Lung (tissue), 17 donors: ENCODE measurements at places on chromosomes 6 and 20. TPM values are rescaled to one million over a fixed set of nuclear protein-coding genes. Genes with fewer than 3 reads are reported as not detected.

GRCh38 chr6:169527306-169527705, 174.5 kb downstream of the WDR27 start:
- DNase-seq = no peak

DNA sequence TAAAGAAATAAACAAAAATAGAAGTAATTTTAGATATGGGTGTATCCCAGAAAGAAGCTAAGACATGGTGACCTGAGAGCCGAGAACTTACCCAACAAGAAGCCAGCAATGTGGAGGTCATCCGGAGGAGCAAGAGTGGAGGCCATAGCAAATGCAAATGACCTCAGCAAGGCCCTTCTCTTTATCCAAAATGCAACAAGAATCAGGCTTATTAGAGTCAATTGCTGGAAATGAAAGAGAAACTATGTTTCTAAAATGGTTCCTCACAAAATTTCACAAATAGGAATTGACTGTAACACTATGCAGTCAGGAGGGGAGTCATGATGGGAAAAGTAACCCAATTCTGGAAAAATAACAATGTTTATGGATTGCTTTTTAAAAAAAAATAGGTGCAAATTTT, 90.4 kb downstream of the TNFAIP3 start:
- no peak for DNase-seq

DNA sequence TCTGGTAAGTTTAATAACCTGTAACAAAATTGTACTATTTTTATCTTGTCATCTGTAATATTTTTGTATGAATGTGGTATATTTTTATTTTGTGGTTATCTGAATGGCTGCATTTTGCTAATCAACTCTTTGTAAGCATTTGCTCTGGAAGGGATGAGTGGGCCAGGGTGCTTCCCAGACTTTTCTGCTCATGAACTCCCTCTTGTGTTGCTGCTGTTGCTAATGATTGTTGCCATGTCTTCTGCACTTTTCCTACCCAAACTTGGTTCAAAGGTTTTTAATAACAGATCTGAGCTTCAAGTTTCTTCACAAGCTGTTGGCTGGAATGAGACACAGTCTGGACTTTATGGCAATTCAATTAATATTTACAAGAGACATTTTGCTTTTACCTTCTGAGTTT, 1005.7 kb downstream of the HACE1 start:
- no peak for DNase-seq

GRCh38 chr6:15200087-15200486, 45.8 kb upstream of the JARID2 start:
- no peak for DNase-seq

GRCh38 chr6:120587381-120587780, 746.9 kb downstream of the TBC1D32 start:
- DNase-seq = no peak

- no peak for DNase-seq
These were observed 9.1 kb downstream of the COL11A2 start for GRCh38 chr6:33183071-33183683.

DNA sequence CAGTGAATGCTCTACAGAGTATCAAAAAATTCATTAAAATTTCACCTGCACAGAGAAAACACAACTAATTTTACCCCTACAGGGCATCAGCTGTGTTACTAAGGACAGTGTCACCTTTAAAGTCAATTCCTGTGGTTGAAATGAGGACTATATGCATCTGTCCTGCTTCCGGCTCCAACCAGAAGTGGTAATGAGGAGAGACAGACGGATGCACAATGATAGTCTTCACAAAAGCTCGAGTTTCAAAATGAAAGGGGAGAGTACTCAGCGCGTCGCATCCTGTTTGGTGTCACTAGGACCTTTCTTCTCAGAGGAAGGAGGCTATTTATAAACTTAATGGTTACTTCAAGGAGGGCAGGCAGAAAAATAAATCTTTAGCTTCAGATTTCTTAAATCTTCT, 86.5 kb downstream of the LYRM4 start:
- DNase-seq = peak; percentile 41

DNA sequence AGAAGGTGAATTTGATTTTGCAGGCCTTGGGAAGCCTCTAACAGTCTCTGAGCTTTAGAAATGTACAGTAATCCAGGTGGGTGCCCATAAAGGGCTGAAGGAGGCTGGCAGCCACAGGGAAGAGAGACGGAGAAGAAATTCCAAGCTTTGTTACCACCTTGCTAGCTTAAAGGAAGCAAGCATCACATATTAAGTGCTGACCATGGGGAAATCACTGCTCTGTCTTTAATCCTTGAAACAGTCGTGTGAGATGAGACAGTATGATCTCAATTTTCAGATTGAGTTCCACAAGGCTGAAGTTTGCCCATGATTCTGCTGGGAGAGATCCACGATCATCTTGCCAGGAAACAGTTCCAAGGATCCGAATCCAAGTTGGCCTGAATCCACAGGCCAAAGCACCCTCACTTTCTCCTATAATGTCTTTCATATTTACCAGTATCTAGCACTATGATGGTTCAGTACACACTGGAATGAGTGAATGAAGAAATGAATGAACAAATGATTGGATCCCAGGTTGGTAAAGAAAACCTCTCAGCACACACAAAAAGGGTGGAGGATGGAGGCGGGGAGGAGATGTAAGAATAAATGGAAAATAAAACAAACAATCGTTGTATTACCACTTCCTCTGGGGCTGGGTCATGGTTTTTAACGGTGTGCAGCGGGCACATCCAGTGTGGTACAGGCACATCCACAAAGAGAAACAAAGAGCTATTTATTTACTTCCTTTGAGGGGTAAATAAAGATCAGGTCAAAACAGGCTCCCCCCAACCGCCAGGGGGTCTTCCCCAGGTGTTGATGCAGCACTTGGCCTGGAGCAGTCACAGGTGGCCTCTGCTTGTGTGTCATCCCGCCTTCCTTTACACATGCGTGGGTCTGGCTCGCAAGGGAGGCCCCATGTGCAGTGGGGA, 28.2 kb upstream of the TAF8 start:
- no peak for DNase-seq

DNA sequence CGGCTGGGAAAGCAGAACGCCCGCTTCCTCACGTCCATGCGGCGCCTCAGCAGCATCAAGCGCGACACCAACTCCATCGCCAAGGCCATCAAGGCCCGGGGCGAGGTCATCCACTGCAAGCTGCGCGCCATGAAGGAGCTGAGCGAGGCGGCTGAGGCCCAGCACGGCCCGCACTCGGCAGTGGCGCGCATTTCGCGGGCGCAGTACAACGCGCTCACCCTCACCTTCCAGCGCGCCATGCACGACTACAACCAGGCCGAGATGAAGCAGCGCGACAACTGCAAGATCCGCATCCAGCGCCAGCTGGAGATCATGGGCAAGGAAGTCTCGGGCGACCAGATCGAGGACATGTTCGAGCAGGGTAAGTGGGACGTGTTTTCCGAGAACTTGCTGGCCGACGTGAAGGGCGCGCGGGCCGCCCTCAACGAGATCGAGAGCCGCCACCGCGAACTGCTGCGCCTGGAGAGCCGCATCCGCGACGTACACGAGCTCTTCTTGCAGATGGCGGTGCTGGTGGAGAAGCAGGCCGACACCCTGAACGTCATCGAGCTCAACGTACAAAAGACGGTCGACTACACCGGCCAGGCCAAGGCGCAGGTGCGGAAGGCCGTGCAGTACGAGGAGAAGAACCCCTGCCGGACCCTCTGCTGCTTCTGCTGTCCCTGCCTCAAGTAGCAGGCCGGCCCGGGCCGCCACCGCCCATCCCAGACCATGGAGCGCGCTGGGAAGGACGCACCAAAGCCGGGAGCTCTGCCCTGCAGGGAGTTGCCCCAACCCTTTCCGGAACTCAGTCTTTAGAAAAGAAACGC, 36.7 kb downstream of the STX11 start:
- DNase-seq = no peak

GRCh38 chr20:30815577-30816181, 441.8 kb upstream of the DEFB115 start:
- DNase-seq = no peak

- no peak for DNase-seq
These were observed 15.3 kb downstream of the PHIP start for GRCh38 chr6:79062708-79063107.

DNA sequence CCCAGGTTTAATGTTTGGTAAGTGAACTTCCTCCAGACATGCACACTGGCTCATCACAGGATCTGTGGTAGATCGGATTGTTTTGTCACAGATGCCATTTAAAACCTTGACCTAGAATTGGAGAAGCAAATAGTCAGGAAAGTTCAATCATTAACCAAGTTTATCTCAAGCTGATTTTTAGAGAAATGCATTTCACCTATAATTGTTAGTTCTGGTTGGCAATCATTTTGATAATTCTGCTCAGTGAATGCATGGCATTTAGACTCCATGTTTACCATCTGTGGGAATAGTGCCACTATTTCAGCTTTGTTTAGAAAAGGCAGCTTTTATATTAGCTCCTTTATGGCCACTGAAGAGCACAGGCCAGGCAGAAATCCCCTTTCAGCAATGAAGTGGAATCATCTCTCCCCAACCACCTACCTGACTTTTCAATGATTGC, 73.9 kb upstream of the IPCEF1 start:
- no peak for DNase-seq

GRCh38 chr6:99822741-99823512, 171.1 kb downstream of the MCHR2 start:
- peak; percentile 64 for DNase-seq

DNA sequence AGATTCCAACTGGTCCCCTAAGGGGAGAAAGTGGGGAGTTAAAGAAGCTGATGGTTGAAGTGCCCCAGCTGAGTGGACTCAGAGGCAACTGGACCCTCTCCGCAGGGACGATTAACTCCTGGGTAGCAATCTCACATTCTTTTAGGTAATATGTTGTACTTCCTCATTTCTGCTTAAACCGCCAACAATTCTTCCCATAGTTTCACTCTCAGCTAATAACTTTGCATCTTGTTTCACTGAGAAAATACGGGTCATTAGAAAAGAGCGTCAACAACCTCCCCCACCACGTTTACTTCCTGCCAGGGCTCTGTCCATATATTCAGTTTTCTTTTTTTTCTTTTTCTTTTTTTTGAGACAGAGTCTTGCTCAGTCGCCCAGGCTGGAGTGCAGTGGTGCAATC, 39.5 kb upstream of the CHD6 start:
- DNase-seq = no peak

DNA sequence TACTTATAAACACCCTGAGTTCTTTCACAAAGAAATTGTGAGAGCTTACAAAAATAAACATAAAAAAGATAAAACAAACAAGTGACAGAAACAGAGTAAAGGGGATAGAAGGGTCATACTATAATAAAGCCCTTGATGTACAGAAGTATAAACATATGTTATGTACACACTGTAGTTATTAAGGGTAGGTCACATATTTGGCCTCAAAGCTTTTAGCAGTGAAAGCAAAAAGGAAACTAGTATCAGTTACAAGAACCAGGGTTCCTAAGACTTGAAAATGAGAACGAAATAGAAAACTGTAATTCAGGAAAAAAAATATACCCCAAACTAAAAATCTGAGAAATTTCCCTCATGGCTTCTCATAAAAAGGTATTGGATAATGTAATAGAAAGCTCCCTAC, 380.6 kb downstream of the HDGFL1 start:
- no peak for DNase-seq

- peak; percentile 67 for DNase-seq
These were observed 585 bp downstream of the PSMB9 start for GRCh38 chr6:32854376-32855178.

GRCh38 chr6:56046576-56046975, 171.2 kb upstream of the BMP5 start:
- DNase-seq = peak; percentile 37

GRCh38 chr6:43739642-43740091, 30.3 kb upstream of the VEGFA start:
- DNase-seq = no peak

GRCh38 chr20:41034239-41034638, 5.6 kb downstream of the TOP1 start:
- DNase-seq = no peak

GRCh38 chr6:147067184-147067583, 137.0 kb upstream of the STXBP5 start:
- no peak for DNase-seq

GRCh38 chr6:23690453-23691049, 435.5 kb upstream of the NRSN1 start:
- DNase-seq = no peak

DNA sequence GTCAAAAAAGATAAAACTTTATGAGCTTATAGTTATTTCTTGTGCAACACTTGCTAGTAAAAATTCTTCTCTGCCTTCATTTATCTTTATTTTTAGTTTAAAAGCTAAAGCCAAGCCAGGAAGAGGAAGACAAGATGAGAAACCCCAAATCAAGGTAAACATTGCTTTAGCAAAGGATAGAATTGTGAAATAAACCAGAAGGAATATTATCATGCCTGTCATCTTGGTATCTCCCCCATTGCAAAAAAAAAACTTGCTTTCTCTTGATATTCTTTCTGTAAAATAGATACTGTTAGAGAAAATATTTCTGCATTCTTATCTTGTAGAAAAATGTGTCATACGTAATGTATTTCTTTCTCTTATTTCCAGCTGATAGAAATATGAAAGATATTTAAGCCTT, 432.8 kb downstream of the GJA1 start:
- DNase-seq = no peak

The CTNNBL1 gene
- total RNA-seq = 47.3 TPM

The BPIFB2 gene
- total RNA-seq = 3.0 TPM

The DEFB124 gene
- not detected for total RNA-seq

The CASS4 gene
- 30.7 TPM for total RNA-seq

The C4A gene
- 183 TPM for total RNA-seq

The CCN6 gene
- total RNA-seq = not detected

The GJA1 gene
- total RNA-seq = 59.5 TPM

The PSMB8 gene
- 79.0 TPM for total RNA-seq

The PKIB gene
- total RNA-seq = 4.5 TPM

The TMEM244 gene
- not detected for total RNA-seq

The ULBP2 gene
- 2.4 TPM for total RNA-seq
